CD4-positive, alpha-beta T cell (primary cell): ENCODE measurements at places on chromosomes 11 and 22.

GRCh38 chr11:114036147-114036811, 23.2 kb upstream of the ZBTB16 start:
- peak; percentile 73 for DNase-seq

DNA sequence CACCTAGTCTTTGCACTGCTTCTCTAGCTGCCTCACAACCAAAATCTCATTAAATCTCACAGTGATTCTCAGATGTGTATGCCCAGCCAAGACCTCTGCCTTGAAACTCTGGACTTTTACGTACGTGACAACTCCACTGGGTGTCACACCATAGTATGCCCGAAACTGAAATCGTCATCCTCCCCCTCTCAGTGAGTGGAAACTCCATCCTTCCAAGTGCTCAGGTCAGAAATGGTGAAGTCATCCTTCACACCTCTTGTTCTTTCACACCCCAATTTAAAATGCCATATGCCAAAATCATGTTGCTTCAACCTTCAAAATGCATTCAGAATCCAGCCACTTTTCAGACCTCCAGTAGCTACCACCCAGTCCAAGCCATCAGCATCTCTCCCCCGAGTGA, 42.5 kb downstream of the SFI1 start:
- DNase-seq, result no peak

DNA sequence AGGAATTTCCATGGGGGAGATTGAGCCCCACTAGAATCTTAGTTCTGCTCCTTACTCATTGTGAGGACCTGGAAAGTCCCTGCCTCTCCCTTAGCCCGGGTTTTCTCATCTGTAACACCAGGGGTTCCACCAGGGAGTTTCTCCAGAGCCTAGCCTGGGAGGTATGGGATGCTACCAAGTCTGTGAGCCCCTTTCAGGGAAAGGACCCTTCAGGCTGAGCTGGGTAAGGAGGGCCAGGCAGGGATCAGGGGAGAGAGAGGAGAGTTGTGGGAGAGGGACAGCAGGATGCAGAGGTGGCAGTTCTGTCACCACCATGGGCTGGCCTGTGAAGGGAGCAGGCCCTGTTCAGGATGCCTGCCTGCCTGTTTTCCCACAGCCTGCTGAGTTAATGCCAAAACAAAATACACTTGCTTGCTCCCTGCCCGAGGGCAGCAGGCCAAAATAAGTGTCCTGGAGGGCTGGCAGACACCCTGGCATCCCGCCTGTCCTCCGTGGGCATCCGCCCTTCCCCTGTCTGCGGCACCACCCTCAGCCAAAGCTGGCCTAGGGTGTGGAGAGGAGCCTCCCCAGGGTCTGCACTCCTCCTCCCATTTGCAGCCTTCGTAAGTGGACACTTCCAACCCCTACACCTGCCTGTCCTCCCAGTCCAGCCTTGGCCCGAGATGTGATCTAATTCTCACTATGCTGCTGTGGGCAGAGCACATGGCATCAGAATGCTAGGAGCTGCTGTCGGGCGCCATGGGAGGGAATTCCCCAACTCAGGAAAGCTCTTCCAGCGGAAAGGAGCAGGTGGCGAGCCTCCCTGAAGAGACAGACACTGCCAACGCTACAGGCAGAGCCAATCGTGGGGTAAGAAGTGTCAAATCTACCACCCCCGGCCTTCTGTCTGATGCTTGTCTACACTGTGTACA, 5.9 kb upstream of the FCHSD2 start:
- DNase-seq, result no peak

- no peak for DNase-seq
Observed at GRCh38 chr11:8082391-8083087, 1.5 kb downstream of the TUB start.

- DNase-seq, result no peak
Observed at GRCh38 chr11:44600839-44601383, 35.4 kb downstream of the CD82 start.

DNA sequence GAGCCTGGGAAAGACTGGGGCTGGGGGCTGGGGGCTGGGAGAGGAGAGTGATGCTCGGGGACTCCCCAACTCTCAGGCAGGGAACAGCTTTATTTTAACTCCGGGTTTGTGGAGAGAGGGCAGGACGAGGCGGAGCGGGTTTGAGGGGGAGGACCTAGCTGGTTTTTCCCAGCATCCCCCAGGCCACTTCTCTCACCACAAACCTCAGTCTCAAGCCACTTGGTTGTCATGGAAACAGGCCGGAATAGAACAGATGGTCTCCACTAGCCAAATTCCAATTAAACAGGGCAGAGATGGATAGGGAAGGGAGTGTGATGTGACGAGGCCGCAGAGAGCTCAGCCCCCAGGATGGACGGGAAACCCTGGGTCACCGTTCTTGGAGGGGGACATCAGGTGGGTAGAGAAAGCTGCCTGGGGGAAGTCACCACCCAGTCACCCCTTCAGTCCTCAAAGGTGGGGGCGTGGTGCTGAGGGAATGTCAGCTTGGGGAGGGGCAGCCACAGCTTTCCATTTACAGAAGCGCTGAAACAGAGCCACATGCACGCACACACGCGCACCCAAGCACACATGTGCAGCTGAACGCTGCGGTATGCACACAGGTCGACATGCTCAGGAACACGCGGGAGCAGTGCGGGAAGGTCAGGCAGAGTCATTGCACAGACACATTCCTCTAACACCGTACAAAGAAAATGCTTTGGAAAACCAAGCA, 19.2 kb downstream of the NECTIN1 start:
- DNase-seq, result no peak

DNA sequence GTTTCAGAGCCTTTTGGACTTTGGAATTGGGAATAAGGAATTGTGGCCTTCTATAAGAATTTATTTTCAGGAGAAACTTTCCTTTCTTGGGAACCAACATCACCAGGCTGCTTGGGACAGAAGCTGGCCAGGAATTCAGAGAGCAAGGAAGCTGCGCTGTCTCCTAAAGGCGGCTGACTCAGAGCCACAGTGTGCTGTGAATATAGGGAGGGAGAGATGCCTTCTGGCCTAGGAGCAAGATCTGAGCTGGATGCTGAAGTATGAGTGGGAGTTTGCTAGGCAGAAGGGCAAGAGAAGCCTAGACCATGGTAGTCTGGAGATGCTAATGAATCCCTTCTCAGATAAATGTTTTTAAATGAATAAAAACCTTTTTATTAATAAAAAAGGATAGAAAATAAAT, 213.7 kb upstream of the TBCEL start:
- DNase-seq, result no peak

- no peak for DNase-seq
Observed at GRCh38 chr11:43556612-43557375, 123.7 kb upstream of the HSD17B12 start.

DNA sequence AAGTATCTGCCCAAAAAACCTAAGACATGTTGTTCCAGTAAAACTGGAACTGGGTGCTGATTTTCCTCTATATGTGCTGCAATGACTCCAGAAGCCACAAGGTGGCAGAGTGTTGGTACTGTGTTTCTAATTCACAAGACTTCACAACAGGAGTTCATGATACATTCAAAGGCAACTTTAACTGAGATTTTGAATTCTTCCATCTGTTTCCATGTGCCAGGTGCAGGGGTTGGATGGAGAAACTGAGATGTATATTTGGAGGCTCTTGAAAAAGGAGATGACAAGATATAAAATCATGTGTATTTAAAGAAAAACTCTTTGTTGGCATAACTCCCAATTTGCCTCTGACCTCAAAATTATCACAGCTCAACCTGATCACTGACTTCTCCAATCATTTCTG, 1098.6 kb upstream of the CCDC90B start:
- DNase-seq, result no peak

DNA sequence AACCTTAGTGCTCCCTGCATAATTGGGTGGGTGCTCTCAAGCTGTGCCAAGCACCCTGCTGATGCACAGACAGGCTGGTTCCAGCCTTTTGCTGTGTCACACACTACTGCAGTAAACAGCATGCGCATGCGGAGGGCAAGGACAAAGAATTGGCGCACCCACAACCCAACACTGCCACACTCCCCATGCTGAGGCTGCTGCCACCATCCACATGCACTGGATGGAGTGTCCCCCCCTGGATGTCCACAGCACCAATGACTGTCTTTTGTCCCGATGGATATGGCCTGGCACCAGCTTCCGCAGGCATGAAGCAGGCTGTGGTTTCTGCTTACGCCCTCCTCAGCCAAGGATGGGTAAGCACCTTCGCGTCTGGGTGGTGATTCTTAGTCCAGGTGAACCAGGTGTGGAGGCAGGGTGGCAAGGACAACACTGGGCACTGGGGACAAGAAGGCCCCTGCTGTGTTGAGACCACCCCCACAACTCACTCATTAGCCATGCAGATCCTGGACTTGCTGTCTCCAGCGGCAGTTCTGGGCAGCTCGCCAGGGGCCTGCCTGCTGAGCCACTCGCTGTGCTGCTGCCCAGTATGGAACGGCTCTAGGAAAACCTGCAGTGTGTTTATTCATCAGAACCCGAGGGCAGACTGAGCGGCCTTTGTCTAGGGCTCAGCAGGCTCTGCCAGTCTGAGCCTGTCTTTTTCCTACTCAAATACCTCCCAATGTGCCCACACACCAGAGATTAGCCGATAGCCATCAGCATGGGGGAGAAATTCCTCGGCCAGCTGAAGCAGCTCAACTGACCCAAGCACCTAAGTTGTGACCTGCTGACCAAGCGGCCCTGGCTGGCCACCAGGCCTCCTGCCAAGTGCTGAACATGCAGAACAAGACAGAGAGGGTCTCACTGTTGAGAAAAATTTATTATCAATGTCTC, 8.2 kb upstream of the NAP1L4 start:
- no peak for DNase-seq

DNA sequence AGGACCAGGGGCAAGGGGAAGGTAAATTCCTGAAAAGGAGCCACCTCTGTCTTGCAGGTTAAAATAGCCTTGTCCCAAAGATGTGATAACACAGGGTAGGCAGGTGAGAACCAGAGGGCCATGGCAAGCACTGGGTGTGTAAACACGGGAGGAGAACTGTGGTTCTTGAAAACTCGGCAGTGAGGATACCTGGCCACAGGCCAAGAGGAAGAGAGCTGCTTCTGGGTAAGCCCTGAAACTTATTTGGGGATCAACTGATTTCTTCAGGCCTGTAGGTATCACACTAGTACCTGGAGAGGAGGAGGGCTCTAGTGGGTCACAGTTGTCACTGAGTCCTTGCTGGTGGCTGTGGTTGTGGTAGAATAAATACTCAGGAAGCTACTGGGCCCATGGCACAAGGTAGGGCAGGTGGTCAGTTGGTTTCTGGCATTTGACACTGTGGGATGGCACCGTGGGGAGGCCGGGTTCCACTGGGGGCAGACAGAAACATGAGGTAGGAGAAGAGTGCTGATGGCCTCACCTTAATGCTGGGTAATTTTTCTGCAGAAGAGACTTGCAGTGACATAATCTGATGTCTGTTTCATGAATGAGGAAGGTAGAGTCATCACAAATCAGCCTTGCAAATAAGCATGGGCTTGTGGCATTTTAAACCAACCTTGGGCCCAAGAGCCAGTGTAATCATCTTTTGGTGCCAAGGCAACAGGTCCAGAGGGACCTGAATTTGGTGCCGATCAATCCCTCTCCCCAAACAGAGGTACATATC, 22.0 kb downstream of the AMPD3 start:
- no peak for DNase-seq

DNA sequence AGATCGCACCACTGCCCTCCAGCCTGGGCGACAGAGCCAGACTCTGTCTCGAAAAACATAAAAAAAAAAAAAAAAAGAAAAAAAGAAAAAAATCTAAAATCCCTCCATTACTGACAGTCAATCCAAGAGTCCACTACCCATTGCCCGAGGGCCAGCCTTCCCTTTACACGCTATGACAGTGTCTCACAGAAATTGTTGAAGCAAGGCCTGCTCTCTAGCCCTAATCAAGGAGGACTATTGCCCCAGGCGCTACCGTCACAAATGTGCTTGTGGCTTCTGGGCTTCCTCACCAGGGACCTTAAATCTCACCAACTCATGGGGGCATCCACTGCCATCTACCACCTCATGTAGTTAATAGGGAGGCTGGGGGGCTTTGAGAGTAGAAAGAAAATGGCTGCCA, 49.9 kb downstream of the UBASH3B start:
- no peak for DNase-seq

GRCh38 chr11:134230339-134230738, 5.9 kb downstream of the VPS26B start:
- DNase-seq, result no peak

GRCh38 chr11:66861774-66862558, 5.1 kb downstream of the LRFN4 start:
- no peak for DNase-seq

DNA sequence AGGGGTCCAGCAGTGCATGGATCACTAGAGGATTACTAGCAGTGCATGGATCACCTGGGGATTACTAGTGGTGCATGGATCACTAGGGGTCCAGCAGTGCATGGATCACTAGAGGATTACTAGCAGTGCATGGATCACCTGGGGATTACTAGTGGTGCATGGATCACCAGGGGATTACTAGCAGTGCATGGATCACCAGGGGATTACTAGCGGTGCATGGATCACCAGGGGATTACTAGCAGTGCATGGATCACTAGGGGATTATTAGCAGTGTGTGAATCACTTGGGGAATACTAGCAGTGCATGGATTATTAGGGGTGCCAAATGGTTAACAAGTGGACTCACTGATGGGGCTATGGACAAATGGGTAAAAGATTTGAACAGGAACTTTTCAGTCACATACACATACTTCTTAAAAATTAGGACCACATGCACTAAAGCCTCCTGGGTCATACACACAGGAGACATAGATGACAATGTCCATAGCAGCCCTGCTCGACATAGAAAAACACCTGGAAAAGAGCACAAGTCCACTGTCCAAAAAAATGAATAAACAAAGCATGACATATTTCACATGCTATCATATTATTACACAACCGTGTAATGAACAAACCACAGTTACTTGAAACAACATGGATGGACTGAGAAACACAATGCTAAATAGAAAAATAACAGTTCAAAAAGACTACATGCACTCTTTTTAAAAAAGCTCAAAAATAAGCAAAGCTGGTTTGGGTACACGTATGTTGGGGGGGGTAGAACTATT, 109.8 kb downstream of the CD44 start:
- no peak for DNase-seq

GRCh38 chr11:44923806-44924205, 26.9 kb downstream of the TP53I11 start:
- no peak for DNase-seq

DNA sequence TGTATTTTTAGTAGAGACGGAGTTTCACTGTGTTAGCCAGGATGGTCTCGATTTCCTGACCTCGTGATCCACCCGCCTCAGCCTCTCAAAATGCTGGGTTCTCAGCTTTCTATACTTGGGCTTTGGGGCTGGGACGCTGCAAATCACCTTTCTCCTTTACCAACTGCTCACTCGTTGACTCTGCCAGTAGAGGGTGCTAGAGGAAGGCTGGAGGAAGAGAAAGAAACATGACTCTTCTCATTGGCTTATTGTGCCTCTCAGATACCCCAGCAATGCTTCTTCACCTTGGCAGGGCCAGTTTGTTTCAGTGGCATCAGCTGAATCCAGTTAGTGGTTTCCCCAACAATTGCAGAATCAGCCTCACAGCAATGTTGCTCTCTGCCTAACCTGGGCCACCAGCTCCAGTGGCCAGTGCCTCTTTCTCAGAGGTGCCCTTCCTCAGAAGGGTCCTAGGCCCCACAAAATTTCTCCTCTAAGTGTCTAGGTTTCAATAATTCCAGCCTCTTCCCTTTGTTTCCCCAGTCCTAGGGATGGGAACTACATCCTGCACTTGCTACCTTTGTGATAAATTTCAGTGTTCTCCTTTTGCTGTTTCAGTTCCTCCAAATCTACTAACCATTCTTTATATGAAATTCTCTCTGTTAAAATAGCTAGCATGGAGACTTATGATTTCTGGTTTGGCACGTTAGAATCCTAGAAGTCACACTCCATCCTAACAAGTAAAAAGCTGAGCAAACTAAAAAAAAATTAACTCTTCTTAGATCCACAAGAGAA, 71.5 kb upstream of the VSTM5 start:
- no peak for DNase-seq

- no peak for DNase-seq
Observed at GRCh38 chr11:34929794-34930763, 13.7 kb downstream of the PDHX start.

GRCh38 chr11:96238563-96239135, 104.3 kb downstream of the MAML2 start:
- DNase-seq, result no peak
